ENCODE measurements at places on chromosomes 5 and 9.
A peak's percentile ranks its signal among the peaks of the same experiment; 100 is the strongest.

DNA sequence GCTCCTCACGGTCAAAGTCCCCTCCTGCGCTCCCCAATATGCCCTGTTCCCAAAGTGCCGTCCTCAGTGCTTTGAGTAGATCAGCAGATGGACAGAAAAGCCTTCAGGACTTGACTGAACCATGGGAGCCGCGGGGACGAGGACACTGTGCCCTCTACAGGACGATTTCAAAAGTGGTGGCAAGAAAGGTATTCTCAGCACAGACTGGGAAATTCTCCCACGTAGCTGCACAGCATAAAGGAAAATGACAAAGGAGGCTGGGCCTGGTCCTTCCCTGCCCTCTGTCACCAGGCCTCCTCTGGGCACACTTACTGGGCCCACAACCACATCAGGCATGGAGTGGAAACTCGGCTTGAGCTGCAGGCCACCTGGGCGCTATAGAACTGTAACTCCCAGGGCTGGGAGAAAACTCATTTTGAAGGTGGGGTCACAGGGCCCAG, 16.7 kb upstream of the MTMR12 start:
- DNase-seq, result peak; percentile 57

DNA sequence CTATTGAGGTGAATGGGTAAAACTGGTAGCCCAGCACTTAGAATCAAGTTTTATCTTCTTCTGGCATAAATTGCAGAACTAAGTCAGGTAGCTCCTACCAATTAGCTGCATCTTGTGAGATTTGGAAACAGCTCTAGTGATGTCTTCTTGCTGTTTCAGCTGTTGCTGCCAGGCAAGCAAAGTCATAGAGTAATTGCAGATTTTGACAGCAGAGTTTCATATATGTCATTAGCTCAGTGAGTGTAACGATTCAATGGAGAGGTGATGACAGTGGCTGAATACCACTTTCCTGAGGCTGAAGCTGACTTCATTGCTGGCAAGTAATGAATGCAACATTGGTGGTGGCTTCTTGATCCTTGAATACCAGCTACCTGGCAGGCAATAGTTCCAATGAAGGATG, 1109.7 kb upstream of the CDH18 start:
- no peak for DNase-seq

DNA sequence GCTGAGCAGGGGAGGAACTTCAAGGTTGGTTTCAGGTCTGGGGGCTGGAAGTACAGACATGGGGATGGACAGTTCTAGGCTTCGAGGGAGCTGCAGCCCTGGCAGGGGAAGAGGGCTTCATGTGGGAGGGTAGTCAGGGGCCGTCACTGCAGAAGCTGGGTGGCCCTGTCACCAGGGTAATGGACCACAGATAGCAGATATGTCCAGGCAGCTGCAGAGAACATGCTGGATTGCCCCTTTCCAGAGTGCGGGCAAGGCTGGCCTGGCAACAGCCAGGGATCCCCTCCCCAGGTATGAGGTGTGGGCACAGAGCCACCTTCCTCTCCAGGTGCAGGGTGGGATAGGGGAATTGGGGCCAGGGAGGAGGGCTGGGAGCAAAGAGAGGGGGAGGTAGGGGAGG, 206.5 kb downstream of the GADD45G start:
- DNase-seq, result no peak

GRCh38 chr9:128383791-128384190, 12.6 kb downstream of the URM1 start:
- no peak for DNase-seq

DNA sequence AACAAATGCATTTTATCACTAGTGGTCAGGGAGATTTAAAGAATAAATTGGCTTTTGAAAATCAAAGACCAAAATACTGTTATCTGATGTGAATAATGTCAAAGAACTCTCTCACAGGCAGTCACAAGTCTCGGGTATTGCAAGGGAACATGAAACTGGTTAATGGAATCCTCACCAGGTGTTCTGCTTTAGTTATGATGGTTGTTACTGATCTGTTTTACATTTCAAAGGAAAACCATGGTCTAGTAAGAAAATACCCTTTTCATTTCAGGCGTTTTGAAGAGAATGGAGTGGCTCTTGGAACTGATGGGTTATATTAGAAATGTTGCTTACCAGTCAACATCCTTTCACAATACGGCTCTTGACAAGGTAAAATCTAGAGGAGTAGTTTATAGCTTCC, 43.4 kb downstream of the HACD4 start:
- no peak for DNase-seq

- peak; percentile 86 for DNase-seq
These were observed 148.3 kb downstream of the GAPVD1 start for GRCh38 chr9:125409637-125410521.

DNA sequence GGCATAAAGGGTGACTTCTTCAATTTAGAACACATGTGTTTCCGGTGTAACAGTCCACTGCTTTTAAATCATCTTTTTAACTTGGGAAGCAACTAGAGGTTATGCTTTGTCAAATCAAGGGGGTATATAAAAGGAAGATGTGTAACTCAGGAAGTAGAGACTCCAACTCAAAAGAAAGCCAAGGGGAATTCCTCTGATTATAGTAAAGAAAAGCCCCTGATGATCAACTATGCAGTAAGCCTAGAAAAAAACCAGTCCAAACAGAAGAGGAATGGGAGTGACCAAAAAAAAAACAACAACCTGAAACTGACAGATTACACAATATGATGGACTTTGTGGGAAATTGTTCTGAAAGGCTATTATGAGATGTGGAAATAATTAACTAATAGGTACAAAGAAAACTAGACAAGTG, 90.3 kb downstream of the AK8 start:
- DNase-seq, result no peak

DNA sequence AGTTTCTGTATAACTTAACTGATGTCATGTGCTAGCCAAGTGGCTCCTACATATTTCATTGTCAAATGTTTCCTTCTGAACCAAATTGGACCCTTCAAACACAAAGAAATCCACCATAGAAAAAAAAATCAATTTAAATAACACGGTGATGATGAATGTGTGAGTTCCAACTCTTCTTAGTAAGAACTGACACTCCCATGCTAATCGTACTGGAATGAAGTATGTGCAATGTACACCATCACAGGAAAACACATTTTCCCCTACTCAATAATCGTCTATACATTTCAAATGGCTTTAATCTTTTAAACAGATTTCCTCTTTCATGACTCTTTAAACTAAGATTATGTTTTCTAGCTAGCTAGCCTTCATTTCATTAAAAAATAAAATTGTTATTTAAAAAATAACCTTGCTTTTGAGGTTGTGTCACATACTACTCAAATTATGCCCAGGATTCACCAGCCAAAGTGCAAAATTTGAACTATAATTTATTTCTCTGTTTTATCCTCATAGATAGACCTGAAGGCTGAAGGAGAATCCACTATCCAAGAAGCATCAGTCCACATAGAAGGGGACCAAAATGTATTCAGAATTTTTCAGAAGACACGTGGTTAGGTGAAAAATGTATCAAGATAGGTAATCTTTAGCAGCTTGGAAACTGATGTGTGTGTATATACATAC, 131.0 kb upstream of the ITGA1 start:
- no peak for DNase-seq

DNA sequence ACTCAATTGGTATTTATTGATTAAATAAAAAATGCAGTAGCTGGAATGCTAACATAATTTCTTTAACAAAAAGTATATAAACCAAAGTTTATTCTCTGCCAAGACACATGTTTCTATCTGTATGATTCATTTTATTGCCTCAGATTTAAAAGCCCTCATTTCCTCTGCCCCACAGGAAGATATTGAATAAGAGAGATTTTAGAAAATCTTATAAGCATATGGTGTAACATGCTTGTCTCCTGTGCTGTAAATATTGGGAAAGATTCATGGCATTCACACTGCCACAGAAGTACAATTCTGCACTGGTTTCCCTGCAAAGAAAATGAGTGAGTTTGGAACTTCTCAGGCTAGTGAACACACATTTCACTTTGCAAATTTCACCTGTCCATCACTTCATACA, 134.9 kb upstream of the FBXL7 start:
- no peak for DNase-seq

DNA sequence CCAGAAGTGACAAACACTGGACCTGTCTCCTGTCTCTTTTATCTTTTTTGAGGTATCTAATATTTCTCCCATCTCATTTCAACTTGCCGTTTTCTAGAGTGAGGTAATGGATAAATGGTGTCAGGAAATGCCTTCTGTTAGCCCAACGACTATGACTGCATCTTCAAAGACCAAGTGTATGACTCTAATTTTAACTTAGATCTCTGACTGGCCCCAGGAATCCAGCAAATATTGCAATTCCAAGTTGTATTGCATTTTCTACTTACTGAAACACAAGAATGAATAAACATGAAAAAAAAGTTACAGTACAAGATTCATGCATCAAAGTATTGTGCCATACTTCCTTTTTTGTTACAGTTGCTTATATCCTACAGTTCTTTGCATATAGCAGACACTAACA, 26.3 kb downstream of the SLC28A3 start:
- DNase-seq, result no peak

DNA sequence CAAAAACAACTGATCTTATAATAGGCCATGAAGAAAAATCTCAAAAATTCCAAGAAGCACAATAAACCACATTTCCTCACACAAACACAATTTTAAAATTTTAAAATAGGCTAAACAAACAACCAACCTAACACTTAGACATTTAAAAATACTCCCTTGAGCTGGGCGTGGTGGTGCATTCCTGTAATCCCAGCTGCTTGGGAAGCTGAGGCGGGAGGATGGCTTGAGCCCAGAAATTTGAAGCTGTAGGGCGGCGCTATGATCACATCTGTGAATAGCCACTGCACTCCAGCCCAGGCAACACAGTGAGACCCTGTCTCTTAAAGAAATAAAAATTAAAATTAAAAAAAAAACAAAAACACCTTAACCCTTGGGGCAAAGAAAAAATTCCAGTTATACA, 36.9 kb upstream of the TESK1 start:
- no peak for DNase-seq

GRCh38 chr9:19156805-19157204, 29.5 kb upstream of the PLIN2 start:
- DNase-seq, result no peak

DNA sequence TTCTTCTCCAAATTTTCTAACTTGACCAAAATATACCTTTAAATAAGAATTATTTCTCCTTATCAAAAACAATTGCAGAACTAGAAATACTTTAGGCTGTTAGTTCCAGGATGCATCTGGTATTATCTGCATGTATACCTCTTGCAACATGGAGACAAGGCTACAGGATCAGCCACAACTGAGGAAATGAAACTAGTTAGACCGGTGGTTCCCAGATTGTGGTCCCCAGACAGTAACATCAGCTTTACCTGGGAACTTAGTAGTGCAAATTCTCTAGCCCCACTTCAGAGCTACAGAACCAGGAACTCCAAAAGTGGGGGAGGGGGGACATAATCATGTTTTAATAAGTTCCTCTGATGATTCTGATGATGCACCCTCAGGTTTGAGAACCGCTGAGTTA, 61.6 kb upstream of the C9orf72 start:
- no peak for DNase-seq

DNA sequence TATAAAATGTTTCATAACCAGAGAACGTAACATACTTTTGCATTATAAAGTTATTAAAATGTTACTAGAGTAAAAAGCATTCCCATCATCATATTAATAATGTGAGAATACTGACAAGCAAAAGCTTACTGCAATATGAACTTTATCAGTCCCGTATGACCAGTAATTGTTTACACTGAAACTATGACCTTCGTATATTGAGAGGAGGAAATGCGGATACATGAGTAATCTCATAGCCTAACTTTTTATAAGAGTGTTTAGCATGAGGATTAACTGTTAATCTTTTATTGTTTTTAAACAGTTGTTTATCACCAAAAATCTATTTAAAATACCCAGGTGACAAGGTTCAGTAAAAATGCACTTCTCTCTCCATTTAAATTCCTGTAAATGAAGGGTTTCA, 272.4 kb downstream of the SLF1 start:
- DNase-seq, result no peak

DNA sequence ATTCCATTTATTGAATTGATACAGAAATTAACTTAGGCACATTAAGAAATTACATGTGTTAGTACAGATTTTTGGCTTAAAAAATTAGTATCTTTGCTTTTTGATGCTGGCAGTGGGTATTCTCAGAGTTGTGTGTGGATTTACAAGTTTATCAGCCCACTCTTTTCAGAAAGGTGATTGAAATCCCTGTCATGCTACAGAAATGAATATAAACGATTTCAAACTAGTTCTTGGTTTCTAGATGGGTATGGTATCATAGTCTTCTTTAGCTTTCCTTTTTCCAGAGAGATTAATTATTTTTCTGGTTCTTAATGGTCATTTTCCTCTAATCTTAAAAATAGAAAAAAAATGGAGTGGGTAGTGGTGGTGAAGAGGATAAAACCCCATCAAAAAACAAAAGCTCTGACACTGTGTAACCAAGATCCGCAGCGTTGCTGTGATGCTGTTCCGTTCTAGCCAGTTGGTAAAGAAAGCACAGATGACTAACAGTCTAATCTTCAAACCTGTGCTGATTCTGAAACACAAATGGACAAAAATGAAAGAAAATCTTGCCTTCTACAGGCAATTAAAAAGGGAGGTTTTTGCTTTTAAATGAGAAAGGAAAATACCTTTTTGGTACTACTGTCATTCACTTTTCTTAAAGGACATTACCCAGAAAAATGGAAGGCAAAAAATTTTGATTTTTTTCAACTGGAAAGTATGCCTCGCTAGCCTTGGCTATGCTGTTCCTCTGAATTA, 5.2 kb downstream of the LRRTM2 start:
- peak; percentile 26 for DNase-seq

DNA sequence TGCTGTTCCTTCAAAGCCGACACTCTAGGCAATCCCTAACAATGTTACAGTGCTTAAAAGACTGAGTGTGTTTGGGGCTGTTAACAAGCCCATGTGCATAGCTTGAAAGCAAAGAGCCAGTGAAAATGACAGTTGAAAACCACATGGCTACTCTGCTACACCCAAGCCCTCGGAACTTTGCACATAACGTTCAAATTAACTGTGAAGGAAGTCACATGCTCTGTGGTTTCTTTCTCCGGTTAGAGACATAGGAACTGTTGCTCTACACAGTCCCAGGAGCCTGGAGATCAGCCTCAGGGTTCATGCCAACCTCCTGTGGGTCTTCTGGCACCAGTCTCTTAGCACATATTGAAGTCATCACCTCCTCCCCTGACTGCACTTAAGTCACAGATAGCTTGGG, 51.1 kb downstream of the C9orf152 start:
- no peak for DNase-seq

Measured in RWPE1 (cell line).